B cell (primary cell): ENCODE measurements at places on chromosomes 12 and 14.

GRCh38 chr14:91365552-91365951 lies 52.1 kb downstream of the CCDC88C start:
- H3K4me3 ChIP-seq: no peak overlapping the region
- H3K36me3 ChIP-seq: no peaks in the 10 kb centered on the region
- DNase-seq: no peak
- H3K4me1 ChIP-seq: peaks cover 61% of the 10 kb centered on the region
- H3K27me3 ChIP-seq: no peaks in the 10 kb centered on the region

DNA sequence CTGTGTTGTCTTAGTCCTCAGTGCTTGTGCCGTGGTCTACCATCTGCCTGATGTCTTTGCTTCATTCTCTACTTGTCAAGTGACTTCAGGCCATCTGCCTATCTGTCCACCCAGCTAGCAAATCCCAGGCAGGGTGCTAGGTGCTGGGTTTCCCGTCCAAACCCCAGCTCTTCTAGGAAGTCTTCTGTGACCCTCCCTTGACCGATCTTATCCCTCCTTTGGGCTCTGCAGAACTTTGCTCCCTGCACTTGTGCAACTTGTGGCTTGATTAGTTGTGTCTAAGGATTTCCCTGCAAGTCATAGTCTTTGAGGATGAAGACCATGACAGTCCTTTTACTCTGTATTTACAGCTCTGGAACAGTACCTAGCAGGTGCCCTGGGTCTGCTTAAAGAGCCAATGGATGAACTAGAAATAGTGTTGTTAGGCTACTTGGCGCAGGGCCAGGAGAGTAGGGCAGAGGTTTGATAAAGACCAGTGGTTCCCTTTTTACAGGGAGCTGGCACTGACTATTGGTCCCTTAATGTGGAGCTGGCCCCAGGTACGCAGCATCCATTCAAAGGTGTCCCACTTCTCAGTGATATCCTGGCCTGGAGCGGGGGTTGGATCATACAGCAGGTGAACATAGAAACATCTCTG lies 60.1 kb downstream of the ADCK1 start:
- no peaks in the 10 kb centered on the region for H3K27me3 ChIP-seq
- DNase-seq: no peak
- no peak overlapping the region for H3K27ac ChIP-seq
- no peaks in the 10 kb centered on the region for H3K4me1 ChIP-seq
- H3K4me3 ChIP-seq: no peak overlapping the region
- no peaks in the 10 kb centered on the region for H3K36me3 ChIP-seq

DNA sequence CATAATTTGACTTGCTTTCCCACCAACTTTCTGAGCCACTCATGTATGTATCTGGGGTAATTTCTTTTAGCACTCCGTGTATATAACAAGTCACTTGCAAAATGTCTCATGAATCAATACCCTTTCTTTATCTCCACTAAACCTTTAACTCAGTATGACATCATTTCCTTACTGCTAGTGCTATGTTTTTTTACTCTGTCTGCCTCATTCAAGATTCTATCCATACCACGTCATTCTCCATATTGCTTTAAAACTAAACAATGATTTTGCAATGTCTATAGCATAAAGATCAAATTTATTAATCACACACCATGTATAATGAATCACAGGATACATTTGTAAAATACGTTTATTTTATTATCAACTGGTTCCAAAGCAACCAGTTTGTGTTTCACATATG lies 178.2 kb downstream of the PIK3C2G start:
- no peak for DNase-seq
- no peaks in the 10 kb centered on the region for H3K36me3 ChIP-seq
- no peaks in the 10 kb centered on the region for H3K4me1 ChIP-seq
- H3K4me3 ChIP-seq: no peak overlapping the region
- H3K27ac ChIP-seq: no peak overlapping the region

GRCh38 chr14:50783563-50783962 lies 47.4 kb downstream of the NIN start:
- no peaks in the 10 kb centered on the region for H3K27me3 ChIP-seq
- H3K36me3 ChIP-seq: peaks cover 23% of the 10 kb centered on the region
- no peak overlapping the region for H3K27ac ChIP-seq
- DNase-seq: no peak

- H3K27me3 ChIP-seq: no peaks in the 10 kb centered on the region
- no peak overlapping the region for H3K27ac ChIP-seq
- H3K36me3 ChIP-seq: no peaks in the 10 kb centered on the region
- DNase-seq: no peak
- H3K4me1 ChIP-seq: no peaks in the 10 kb centered on the region
Observed at GRCh38 chr14:36716614-36717184, 55.0 kb downstream of the PAX9 start.

DNA sequence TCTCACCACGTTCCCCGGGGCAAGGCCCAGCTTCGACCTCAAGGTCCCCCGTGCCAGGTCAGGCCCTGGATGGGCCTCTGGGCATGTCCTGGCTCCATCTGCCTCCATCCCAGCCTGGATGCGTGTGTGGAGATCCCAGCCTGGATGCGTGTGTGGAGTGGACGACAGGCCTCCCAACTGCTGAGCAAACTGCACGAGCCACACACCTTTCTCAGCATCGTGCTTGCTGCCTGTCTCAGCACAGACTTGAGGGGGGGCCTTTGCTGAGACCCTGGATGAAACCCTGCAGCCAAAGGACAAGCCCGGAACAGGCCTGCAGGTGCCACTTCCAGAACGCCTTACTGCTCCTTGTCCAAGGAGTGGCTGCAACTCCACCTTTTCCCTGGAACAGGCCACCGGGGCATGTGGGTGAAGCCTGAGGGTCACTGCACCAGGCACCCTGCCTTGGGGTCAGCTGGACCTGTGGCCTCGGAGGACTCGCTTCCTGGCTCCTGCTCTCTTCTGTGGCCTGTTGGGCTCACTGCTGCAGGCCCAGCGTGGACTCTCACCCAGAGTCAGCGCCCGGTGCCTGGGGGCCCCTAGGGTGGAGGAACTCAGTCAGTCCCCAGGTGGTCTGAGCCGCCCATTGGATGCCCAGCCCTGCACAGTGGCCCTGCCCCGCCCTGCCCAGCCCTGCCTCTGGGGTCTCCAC lies 176.0 kb downstream of the KIF26A start:
- no peaks in the 10 kb centered on the region for H3K27me3 ChIP-seq
- H3K4me1 ChIP-seq: no peaks in the 10 kb centered on the region
- no peaks in the 10 kb centered on the region for H3K36me3 ChIP-seq
- DNase-seq: no peak

DNA sequence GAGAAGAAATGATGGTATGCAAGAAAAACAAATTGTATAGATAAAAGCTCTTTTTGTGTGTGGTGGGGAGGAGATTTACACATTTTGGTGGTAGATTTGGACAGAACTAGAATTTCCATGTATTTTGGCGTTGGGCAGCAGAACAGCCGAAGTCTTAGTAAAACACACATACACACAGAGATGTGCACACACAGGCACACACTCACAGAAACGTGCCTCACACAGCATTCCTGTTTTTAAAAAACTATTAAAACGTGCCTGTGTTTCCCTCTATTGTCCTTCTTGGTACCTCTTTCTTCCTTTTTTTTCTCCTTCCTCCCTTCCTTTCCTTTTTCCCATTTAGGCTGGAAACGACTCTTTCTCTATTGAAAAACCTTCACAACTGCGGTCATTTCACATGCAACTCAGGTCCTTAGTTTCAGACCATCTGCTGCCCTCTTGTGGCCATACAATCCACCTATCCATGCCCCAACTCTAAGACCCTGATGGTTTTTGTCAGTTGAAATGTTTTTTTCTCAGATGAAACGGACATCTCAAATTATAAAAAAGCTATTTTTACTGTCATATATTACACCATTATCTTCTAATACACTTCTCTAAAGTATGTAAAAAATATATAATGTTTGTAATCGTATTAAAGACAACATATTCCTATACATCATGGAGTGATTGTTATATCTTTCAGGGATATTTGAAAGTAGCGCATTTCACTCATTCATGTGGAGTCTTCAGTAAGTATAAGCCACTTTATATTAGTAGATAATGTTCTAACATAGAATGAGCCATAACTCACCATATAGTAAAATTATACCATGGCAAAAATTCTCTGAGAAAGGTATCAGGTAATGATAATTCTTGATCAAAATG lies 386.7 kb upstream of the NOVA1 start:
- H3K27me3 ChIP-seq: no peaks in the 10 kb centered on the region
- H3K36me3 ChIP-seq: no peaks in the 10 kb centered on the region
- no peaks in the 10 kb centered on the region for H3K4me1 ChIP-seq

DNA sequence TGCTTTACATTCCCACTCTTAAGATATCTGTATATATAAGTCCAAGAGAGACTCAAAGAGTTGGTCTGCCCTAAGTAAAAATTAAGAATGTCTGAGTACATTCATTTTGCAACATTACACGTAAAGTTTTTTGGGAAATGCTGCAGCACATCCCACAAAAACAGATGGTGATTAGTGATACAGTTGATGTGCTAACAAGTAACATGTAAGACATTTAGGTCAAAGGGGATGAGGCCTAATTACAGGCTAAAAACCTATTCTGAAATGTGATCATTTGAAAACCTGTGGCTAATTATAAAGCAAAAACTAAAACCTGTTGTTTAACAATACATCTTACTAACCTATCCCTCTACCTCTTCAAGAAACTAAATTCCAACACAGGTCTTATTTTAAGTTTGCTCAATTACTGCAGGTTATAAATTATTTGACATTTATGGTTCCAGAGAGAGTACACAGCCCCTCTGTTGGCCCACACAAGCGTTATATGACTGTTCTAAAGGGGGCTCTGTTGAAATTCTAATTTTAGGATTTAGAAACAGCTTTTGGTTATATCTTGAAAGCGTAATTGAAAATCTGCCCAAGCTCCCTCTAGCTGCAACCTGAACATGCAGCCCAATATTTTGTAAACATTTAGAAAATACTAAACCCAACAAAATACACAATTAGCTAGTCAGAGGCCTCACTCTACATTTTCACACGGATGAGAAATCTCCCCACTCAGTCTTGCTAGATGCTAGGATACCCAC lies 42.9 kb downstream of the BRAP start:
- peaks cover 59% of the 10 kb centered on the region for H3K36me3 ChIP-seq
- H3K4me1 ChIP-seq: no peaks in the 10 kb centered on the region
- no peak overlapping the region for H3K27ac ChIP-seq
- H3K27me3 ChIP-seq: no peaks in the 10 kb centered on the region
- no peak for DNase-seq
- H3K4me3 ChIP-seq: no peak overlapping the region

DNA sequence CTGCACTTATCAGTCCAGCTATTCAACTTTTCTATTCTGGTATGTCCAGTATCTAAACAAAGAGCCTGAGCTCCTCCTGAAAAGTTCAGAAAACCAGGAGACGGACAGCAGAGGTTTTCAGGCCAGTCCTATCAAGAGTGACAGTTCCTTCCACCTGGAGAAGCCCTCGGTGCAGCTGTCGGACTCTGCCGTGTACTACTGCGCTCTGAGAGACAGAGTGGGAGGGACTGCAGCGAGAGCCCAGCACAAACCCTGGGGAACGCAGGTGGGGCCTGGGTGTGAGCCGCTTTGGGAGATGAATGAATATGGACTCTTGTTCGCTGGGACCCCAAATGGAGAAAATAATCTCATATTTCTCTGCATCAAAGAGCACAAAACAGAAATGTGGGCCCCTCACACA lies 329.8 kb upstream of the OR4E1 start:
- no peak for DNase-seq
- no peaks in the 10 kb centered on the region for H3K27me3 ChIP-seq
- H3K4me3 ChIP-seq: no peak overlapping the region
- no peaks in the 10 kb centered on the region for H3K36me3 ChIP-seq

- no peak overlapping the region for H3K4me3 ChIP-seq
- peaks cover 3% of the 10 kb centered on the region for H3K27me3 ChIP-seq
- H3K4me1 ChIP-seq: no peaks in the 10 kb centered on the region
- H3K36me3 ChIP-seq: no peaks in the 10 kb centered on the region
- DNase-seq: no peak
- no peak overlapping the region for H3K27ac ChIP-seq
Observed at GRCh38 chr12:116524311-116524710, 34.9 kb upstream of the MAP1LC3B2 start.

GRCh38 chr14:103729496-103730448 lies 14.2 kb downstream of the ZFYVE21 start:
- no peaks in the 10 kb centered on the region for H3K36me3 ChIP-seq
- no peak overlapping the region for H3K4me3 ChIP-seq
- no peaks in the 10 kb centered on the region for H3K4me1 ChIP-seq
- no peak overlapping the region for H3K27ac ChIP-seq

- no peak overlapping the region for H3K27ac ChIP-seq
- H3K27me3 ChIP-seq: no peaks in the 10 kb centered on the region
- H3K4me1 ChIP-seq: peaks cover 3% of the 10 kb centered on the region
- H3K4me3 ChIP-seq: no peak overlapping the region
- peaks cover 2% of the 10 kb centered on the region for H3K36me3 ChIP-seq
Observed at GRCh38 chr14:71525663-71526221, 406.5 kb upstream of the RGS6 start.

- no peak overlapping the region for H3K27ac ChIP-seq
- H3K4me3 ChIP-seq: no peak overlapping the region
- peaks cover 2% of the 10 kb centered on the region for H3K27me3 ChIP-seq
Observed at GRCh38 chr14:87883750-87884149, 109.2 kb downstream of the GALC start.

- H3K4me1 ChIP-seq: peaks cover 23% of the 10 kb centered on the region
- H3K27ac ChIP-seq: peak within 1 kb of the TSS; percentile 72
- no peaks in the 10 kb centered on the region for H3K27me3 ChIP-seq
- H3K4me3 ChIP-seq: peak within 1 kb of the TSS; percentile 84
- no peaks in the 10 kb centered on the region for H3K36me3 ChIP-seq
Observed at GRCh38 chr12:42238240-42239140, at the start of gene YAF2. TSS of gene YAF2 (minus strand) at chr12:42238248. CDS start at chr12:42238180, 68 bp downstream.

DNA sequence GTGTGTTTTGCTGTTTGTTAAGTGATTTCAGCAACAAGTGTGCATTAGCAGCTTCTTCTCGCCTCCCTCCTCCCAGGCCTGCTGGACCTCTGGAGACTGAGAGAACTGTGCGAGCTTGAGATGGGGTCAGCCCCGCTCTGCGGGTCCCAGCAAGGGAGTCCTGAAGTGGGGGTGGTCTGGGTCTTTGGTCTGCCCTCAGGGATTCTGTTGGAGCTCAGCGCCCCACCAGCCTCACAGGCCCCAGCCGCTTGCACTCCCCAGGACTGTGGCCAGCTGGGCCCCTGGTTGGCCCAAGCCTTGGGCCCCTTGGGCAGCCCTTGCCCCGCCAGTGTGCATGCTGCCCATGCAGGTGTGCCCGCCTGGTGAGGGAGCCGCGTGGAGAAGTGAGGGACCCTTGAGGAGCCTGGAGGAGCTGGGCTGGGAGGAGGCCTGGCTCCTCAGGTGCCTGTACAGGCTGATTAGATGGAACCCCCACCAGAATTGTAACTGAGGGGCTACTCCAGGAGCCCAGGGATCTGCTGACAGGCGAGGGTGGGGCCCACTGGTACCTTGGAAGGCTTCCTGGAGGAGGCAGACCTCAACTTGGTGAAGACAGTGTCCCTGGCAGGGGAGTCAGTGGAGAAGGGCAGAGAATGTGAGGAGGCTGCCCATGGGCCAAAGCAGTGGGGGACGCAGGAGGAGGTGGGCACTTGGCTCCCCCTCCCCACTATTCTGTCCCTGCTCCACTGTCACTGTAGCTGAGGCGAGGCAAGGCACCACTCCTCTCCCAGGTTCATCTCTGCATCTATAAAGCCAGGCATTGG lies 56.7 kb downstream of the BEGAIN start:
- no peak for DNase-seq
- no peaks in the 10 kb centered on the region for H3K4me1 ChIP-seq
- no peaks in the 10 kb centered on the region for H3K36me3 ChIP-seq
- H3K4me3 ChIP-seq: no peak overlapping the region
- no peak overlapping the region for H3K27ac ChIP-seq
